Right cardiac atrium (tissue), 5 donors: ENCODE measurements at places on chromosomes 7 and 10.
A peak's percentile ranks its signal among the peaks of the same experiment; 100 is the strongest.

DNA sequence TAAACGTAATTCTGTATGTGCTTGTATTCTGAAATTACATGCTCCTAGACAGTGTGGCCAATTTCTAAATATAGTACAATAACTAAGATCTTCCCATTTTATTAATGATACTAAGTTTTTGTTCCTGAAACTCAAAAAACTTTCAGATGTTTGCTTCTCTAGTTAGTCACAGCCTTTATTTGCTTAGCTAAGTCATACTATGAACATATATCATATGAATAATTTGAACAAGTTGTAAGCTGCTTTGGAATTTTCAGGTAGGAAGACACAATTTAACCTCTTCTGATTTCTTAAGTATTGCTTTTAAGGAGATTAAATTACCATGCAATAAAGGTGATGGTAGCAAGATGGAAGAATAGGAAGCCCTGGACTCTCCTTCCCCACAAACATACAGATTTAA lies 148.7 kb downstream of the AMPH start:
- DNase-seq = no peak

DNA sequence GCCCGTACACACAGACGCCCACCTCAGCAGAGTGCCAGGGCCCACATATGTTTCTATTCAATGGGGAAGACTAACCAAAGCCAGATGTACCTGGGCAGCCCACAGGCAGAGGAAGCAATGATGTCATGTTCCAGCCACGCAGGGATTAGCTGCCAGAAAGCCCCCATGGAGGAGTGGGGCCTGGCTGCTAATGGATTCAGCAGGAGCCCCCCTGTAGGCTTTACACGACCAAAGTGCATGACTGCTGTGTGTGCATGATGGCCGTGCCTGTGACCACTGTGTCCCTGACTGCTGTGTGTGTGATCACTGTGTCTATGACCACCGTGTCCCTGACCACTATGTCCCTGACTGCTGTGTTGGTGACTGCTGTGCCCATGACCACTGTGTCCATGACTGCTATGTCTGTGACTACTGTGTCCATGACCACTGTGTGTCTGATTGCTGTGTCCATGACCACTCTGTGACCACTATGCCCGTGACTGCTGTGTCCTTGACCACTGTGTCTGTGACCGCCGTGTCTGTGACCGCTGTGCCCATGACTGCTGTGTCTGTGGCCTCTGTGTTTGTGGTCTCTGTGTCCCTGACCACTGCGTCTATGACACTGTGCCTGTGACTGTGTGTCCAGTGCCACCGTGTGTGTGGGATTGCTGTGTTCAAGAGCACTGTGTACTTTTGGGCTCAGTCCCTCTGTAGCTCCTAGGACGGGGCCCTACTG lies 409.3 kb downstream of the RPS24 start:
- DNase-seq = no peak

GRCh38 chr10:60377955-60378354 lies 11.7 kb downstream of the ANK3 start:
- no peak for DNase-seq

- DNase-seq = peak; percentile 41
Observed at GRCh38 chr7:1025743-1026581, 18.4 kb upstream of the GPR146 start.

DNA sequence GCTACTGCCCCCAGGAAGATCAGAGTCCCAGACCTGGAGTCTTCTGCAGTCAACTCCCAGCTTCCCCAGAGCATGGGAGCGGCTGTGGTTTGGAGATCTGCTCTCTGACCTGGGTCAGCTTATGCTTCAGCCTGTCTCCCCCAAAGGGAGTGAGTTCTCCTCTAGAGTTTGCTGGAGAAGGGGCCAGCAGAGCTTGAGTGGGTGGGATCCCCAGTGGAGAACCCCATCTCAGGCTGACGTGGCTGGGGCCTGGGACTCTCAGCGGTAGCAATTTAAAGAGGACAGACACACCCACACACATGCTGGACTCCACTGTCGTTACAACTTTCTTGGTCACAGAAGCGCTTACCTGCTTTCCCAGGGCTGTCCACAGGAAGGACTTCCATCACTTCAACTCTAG lies 6.3 kb downstream of the UNC5B start:
- peak; percentile 7 for DNase-seq

DNA sequence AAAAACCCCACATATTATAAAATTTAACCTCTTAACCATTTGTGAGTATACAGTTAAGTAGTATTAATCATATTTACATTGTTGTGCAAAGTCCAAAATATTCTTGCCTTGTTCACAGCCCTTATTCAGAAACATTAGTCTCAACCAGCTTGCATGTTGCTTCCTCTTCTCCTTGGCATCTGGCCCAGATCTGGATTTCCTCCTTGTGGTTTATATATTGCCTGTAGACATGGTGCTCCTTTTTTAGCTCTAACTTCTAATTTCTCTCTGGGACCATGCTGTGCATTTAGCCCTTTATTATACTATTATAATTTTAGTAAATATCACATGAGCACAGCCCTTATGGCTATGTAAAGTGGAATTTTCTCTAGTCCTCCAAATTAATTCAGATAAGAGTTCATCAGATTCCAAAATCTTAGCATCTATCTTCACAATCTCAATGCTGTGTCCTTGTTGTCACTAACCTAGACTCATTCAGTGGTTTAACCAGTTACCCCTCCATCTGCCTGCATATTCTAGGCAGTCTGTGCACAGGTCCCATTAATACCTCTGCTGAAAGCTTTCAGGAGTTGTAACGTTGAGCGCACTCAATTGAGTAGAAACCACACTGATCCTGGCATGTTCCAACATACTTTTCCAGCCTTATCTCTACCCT lies 7.9 kb downstream of the CPED1 start:
- peak; percentile 58 for DNase-seq

DNA sequence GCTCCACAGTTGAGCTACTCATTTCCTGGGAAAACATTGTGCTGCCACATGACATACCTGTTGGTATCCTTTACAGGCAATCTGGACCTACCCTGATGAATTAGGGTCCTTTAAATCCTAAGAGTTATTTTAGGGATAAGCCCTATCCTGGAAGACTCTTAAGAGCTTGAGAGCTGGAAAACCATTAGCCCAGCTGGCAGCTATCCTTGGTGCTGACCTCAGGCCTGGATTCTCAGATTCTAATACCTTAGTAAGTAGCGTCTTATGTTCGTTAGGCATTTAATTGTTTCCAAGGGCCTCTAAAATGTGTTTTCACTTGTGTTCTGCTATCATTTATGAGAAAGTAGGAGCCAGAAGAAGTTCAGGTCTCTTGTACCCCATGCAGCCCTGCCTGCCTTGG lies 93.0 kb upstream of the SORCS3 start:
- no peak for DNase-seq

GRCh38 chr7:138120140-138120827 lies 44.0 kb downstream of the AKR1D1 start:
- no peak for DNase-seq

GRCh38 chr7:82273886-82274285 lies 169.7 kb downstream of the CACNA2D1 start:
- DNase-seq = no peak

DNA sequence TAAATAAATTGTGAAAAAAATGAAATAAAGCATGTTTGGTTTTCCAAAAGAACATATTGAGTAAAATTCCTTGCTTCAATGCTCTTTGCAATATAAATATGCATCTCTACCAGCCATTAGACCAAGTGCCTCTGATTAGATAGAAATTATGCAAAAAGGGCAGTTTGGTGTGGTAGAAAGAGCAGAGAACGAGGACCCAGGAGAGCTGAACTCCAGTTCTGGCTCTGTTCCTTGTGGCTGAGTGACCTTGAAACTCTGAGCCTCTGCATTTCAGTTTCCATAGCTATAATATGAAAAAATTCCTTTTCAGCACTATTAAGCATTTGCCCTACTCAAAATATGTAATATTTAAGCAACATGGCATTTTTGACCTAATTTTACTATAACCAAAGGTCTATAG lies 36.5 kb downstream of the COL1A2 start:
- no peak for DNase-seq

DNA sequence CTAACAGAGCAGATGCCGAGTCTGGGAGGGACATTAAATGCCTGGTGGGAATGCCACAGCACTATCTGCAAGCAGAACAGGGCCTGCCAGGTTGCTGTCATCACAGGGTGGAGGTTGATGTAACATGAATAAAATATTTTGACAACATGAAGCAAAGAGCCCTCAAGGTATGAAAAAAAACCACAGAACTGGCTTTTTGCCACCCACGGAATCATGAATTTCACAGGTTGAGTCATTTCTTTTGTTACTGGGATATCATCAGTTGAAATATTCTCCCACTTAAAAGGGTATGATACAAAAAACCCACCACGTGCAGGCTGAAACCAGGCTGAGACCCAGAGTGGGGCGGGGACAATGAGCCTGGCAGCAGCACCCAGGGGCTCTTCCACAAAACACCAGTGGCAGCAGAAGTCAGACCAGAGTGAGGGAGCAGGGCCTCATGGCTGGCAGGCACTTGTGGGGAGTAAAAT lies 220.1 kb downstream of the TNS3 start:
- DNase-seq = peak; percentile 79

GRCh38 chr7:24980534-24981170 lies 674 bp upstream of the OSBPL3 start:
- peak; percentile 73 for DNase-seq

- no peak for DNase-seq
Observed at GRCh38 chr10:66695046-66695445, 230.8 kb upstream of the LRRTM3 start.

DNA sequence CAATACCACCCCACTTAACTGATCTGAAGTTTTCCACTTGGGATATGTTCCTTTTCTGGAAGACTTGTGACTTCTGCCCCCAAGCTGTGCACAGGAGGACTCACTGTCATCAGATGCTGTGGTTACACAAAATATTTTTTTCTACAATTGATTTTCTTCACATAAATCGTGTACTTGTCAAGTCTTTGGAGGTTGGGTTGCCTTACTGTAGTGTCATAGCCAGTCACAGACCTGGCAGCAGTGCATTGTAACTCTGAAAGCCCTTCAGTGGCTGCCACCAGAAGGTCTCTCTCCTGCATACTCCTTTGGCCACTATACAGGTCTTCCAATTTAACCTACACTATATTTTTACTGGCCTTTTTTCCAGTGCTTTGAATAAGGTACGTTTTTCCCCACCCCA lies 73.2 kb downstream of the SDK1 start:
- DNase-seq = no peak

- no peak for DNase-seq
Observed at GRCh38 chr10:4693967-4694366, 132.0 kb upstream of the AKR1E2 start.

DNA sequence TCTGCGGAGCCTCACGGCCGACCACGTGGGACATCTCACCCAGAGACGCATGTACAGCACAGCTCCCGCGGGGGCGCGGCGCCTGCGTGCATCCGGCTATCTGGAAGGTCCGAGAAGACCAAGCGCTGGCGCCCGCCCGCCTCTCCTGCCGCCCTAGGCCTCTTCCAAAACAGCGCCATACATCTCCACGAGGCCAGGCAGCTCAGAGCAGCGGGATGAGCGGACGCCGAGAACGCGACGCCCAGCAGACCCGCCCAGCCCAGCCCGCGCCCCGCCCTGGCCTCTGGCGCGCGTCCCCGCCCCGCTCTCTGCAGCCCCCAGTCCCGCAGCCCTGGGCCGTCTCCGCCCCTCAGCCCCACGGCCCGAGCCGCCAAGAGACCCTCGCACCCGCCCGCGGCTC lies 20.3 kb upstream of the LANCL2 start:
- no peak for DNase-seq

GRCh38 chr7:95723583-95724180 lies 48.7 kb upstream of the DYNC1I1 start:
- peak; percentile 36 for DNase-seq

DNA sequence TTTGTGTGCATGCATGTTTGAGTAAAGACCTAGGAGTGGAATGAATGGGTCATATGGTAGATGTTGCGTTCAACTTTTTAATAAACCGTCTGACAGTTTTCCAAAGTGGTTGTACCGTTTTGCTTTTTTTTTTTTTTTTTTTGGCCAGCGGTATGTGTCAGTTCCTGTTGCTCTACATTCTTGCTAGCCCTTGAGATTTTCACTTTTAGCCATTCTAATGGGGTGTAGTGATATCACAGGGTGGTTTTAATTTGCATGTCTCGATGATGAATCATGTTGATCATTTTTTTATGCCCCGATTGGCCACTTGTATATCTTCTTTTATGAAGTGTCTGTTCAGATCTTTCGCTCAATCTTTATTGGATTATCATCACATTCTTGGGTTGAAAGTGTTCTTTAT lies 320.7 kb downstream of the CAMK1D start:
- DNase-seq = no peak

DNA sequence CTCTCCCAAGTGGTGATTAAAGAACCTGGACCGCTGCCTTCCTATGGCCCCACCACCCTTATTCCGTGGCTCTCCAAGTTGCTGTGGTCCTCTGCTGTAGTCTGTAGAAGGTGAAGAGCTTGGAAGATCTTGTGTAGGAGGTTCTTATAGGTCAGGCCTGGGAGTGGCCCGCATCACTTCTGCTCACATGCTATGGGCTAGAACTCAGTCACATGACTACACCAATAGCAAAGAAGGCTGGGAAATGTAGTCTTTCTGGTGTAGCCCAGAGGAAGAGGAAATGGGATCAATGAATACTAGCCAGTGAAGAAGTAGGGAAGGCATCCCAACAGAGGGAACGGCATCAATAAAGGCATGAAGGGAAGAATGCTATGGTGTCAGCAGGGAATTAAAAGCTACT lies 41.3 kb upstream of the AOAH start:
- no peak for DNase-seq

- DNase-seq = no peak
Observed at GRCh38 chr10:47346581-47347302, 1.4 kb upstream of the RBP3 start.

DNA sequence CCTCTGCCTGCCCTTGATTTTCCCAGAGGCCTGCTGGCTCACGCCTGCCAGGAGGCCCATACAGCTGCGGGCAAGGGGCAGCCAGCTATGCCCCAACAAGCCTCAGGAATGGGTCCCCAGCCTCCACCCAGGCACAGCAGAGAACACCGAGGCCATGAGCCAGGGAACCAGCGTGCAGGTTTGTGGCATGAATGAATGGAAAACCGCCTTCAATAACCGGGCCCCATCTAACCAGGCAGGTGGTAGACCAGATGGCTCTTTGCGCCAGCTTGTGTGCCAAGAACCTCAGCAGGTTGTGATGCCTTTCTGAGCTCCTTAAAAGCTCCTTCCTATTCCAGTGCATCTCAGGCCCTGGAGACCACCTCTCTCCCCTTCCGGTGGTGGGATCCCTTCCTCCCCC lies 50.2 kb downstream of the ELFN1 start:
- no peak for DNase-seq

DNA sequence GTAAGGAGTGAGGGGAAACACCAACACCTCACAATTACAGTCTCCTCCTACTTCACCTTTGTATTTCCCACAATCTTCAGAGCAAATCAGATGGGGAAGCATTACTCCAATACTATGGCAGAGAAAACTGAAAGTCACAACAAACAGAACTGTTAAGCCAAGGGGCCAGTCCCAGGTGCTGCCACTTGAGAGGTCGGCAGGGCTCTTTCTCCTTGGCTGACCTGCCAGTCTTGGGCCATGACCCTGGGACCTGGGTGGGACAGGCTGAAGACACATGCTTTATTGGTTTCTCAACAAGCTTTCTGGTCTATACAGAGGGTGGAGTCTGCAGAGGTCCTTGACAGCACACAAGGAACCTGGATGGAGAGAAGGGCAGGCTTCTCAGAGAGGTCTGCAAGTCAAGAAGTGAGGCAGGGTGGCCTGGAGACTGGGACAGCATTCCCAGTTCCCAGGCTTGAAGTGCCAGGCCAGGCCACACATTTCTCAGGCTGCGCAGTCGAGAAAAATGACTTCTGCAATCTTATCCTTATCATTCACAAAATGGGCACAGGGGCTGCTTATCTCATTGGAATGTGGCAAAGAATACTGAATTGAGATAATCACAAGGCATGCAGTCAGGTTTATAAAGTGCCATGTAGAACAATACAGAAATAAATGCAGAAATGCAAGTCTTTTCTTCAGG lies 301.0 kb downstream of the CXCL12 start:
- no peak for DNase-seq
